HCT116 (cell line): ENCODE measurements at places on chromosomes 12 and 14. TPM values are rescaled to one million over a fixed set of nuclear protein-coding genes. Genes with fewer than 3 reads are reported as not detected.

Gene ABCC9
- total RNA-seq: 0.05 TPM

Gene GPR84
- not detected for total RNA-seq

Gene NXPH4
- total RNA-seq: 20.0 TPM

Gene TMEM233
- not detected for total RNA-seq

Gene KIF26A
- total RNA-seq: 10.2 TPM

Gene CRIP2
- total RNA-seq: 31.1 TPM

Gene KRT78
- not detected for total RNA-seq

Gene DCAF5
- 27.1 TPM for total RNA-seq
